ENCODE measurements at places on chromosomes 2 and 18.

DNA sequence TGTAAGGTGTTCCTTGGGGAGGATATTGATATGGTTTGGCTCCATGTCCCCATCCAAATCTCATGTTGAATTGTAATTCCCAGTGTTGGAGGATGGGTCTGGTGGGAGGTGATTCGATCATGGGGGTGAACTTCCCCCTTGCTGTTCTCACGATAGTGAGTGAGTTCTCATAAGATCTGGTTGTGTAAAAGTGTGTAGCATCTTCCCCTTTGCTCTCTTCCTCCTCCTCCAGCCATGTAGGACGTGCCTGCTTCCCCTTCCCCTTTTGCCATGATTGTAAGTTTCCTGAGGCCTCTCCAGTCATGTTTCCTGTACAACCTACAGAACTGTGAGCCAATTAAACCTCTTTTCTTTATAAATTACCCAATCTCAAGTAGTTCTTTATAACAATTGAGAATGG, 458.7 kb downstream of the LPIN1 start:
- no peak for DNase-seq

DNA sequence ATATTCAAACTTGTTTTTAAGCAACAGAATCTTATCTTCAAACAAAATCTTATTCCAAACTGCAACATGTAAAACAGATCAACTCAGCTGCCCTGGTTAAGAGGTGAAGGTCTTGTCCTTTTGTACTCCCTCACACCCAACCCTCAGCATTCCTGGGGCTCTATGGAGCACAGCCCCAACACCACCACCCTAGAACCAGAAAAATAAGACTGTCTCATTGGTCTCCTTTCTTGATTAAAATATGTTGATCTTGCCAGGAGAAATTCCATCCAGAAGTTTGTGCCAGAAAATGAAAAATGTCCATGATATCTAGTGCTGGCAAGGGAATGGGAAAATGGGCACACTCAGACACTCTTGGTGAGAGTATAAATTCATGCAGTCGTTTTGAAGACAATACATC, 62.1 kb upstream of the TMEM17 start:
- DNase-seq, result no peak

GRCh38 chr2:15172825-15173224, 388.3 kb downstream of the NBAS start:
- DNase-seq, result no peak

- DNase-seq, result peak; percentile 11
Observed at GRCh38 chr2:161414042-161415033, 1.8 kb upstream of the TBR1 start.

- DNase-seq, result no peak
Observed at GRCh38 chr2:231347081-231347480, 48.4 kb upstream of the B3GNT7 start.

DNA sequence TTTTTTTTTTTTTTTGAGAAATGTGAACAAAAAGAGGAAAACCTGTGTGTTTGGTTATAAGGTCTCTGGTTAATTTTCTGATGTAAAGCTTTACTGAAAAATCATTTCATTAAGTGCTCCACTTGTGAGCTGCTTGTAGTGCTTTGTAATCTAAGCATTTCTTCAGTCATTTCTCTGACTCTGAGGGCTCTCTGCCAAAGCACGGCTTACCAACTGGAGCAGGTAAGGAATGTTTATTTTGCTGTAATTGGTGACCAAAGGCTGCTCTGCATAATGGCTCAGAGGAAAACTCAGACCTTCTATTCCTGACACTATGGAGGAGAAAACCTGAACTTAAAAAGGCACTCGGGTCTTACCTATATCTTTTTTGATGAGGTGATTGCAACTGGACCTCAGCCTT, 848.8 kb downstream of the MBD2 start:
- peak; percentile 30 for DNase-seq

GRCh38 chr2:239391286-239392071, 9.3 kb downstream of the HDAC4 start:
- no peak for DNase-seq

- DNase-seq, result no peak
Observed at GRCh38 chr2:240464514-240465241, 29.2 kb downstream of the GPC1 start.

All from NCI-H510A treated with DMSO at 0.1 percent for 48 hours (cell line).